NCI-H2081 treated with DMSO at 0.1 percent for 48 hours (cell line): ENCODE measurements at places on chromosomes 3 and 15.

DNA sequence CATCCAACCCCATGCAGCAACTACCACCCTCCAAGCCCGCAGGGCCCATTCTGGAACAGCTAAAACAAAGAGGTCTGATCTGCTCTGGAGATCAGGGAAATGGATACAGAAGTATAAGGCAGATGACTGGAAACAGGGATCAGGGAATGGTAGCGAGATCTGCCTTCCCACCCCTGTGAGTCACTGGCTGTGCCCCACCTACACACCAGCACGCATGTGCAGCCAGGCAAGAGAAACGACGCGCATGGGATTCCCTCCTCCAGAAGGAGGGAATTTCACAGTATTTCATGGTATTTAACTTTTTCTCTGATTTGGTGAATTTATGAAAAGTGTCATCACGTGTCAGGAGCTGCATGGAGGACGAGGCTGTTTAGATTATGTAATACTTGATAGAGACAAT is 116.7 kb downstream of the ARRDC4 start:
- no peak for DNase-seq

- no peak for DNase-seq
These were observed 217.2 kb upstream of the UMPS start for GRCh38 chr3:124512881-124513609.

DNA sequence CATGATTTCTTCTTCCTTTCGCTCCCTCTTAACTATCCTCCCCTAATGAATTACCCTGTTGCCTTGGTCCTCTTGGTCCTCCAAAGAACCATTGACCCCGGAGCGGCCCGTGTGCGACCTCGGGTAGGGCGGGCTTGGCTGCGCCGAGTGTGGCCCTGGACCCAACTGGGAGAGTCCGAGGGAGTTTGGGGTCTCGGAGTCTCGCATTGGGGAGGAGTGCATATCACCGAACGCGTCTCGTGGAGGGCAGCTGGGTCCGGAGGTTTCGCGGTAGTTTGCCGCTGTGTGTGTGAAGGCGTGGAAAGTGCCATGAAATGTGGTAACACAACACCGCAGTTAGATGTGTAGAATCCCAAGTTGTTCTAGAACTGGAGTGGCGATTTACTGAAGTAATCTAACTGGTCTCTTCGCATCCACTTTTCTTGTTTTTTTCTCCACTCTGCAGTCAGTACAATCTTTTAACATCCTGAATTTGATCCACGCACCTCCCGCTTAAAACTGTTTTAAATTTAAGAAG is 363 bp downstream of the GTF2E1 start:
- no peak for DNase-seq

GRCh38 chr15:96285729-96286254 is 44.7 kb upstream of the NR2F2 start:
- no peak for DNase-seq

GRCh38 chr3:62678841-62679240 is 196.4 kb downstream of the CADPS start:
- DNase-seq = no peak

- no peak for DNase-seq
These were observed 67.9 kb downstream of the LRIG1 start for GRCh38 chr3:66432767-66433521.

DNA sequence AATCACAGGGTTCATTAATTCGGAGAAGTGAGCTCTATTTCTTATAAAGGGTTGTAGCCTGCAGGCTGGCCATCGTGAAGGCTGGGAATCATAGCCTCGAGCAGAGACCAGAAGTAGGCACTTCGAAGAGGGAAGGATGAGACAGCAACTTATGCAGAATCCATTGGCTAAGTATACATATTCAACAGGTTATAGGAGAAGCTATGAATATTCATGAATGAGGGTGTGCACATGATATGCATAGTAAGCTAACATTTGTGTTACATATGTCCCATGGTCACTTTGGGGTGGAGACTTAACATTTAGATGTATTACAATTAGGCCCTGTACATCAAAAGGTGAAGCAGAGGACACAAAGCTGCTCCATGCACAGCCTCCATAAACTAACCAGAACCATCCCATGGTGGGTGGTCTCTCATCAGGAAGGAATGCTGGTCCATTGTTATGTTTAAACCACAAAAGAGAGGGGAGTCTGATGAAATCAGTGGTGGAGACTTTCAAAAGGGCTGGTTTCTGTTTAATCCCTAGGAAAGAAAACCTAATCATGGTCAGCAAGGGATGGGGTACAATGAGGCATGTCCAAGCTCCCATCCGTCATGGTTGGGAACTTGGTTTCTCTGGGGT is 80.8 kb upstream of the FHIT start:
- DNase-seq = no peak

GRCh38 chr3:61780016-61780415 is 218.6 kb downstream of the PTPRG start:
- no peak for DNase-seq

- DNase-seq = no peak
These were observed 203.6 kb upstream of the WNT5A start for GRCh38 chr3:55690726-55691125.

- DNase-seq = no peak
These were observed 496.6 kb upstream of the NAALADL2 start for GRCh38 chr3:174362556-174362955.
